ENCODE measurements at places on chromosomes 11 and 22. TPM values are rescaled to one million over a fixed set of nuclear protein-coding genes. Genes with fewer than 3 reads are reported as not detected.

- DNase-seq, result peak; percentile 66
Measured at GRCh38 chr22:45911601-45912271, 65.2 kb downstream of the WNT7B start.

Gene GLYATL2
- 0.35 TPM for total RNA-seq

- no peak for DNase-seq
Measured at GRCh38 chr22:23002612-23003180, 67.6 kb upstream of the GNAZ start.

DNA sequence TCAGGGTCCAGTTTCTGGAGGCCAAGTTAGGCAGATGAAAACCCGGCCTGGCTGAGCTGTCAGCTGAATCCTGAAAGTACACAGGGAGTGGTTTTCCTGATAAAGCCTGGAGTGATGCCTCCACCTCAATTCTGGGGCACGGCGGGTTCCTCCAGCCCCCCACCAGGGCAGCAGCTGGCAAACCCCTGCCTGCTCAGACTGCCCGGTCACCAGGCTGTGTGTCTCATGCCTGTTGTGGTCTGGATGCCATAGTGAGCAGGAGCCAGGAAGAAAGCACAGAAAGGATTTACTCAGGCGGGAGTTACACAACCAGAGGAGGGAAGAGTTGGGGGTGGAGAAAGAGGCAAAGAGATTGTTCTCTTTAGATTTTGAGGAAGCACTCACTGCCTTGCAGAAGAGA is 119.9 kb upstream of the RASSF10 start:
- DNase-seq, result peak; percentile 43

DNA sequence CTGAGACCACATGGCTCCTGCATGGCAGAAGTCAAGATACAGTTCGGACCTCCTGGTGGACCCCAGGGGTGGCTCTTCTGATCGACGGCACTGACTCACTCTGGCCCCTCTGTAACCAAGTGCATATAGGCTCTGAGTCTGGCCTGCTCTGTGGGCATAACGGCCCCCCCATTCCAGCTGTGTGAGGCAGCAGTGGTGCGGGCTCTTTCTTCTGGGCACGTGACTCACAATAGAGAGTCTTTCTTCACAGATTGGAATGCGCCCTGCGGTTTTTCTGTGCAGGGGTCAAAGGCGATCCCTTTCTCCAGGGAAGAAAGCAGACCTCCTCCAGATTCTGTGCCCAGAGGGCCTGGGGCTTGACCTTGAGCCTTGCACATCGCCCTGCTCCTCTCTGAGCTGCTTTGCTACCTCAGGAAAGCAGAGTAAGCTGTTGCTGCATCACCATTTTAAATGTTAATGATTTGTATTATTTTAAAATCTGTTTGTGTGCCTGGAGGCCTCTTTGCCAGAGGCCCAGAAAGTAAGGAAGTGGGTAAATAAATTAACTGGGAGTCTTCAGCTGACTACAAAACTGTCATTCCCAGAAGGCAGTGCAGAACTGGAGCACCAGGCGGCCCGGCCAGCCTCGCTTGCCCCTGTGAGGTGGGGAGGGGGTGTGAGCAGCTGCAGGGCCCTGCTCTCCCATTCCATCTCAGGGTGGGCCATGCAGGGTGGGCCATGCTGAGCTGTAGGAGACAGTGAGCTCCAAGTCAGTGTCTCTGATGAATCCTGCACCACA is 199.0 kb downstream of the GRIK4 start:
- peak; percentile 14 for DNase-seq

Gene OR8D4
- total RNA-seq, result not detected

GRCh38 chr22:35126993-35127392 is 61.0 kb downstream of the ISX start:
- DNase-seq, result no peak

GRCh38 chr22:37971475-37972434 is 12.6 kb downstream of the SOX10 start:
- DNase-seq, result no peak

- DNase-seq, result peak; percentile 54
Measured at GRCh38 chr11:1175461-1176223, 17.9 kb downstream of the MUC5AC start.

DNA sequence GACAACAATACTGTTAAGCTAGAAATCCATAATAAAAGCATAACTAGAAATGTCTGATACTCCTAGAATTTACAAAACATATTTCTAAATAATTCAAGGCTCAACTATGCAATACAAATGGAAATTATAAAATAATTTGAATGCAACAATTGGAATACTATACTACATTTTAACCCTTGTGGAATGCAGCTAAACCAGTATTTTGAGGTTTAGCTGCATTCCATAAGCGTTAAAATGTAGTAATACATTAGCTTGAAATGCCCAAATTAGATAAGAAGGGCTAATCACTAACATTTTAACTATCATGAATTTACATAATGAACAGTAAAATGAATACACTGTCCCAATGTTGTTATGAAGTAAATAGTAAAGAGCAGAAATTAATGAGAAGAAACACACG is 617.2 kb upstream of the CHORDC1 start:
- DNase-seq, result no peak

- no peak for DNase-seq
Measured at GRCh38 chr11:113847580-113847979, 27.8 kb downstream of the USP28 start.

GRCh38 chr22:38715176-38715764 is 9.5 kb downstream of the GTPBP1 start:
- DNase-seq, result no peak

DNA sequence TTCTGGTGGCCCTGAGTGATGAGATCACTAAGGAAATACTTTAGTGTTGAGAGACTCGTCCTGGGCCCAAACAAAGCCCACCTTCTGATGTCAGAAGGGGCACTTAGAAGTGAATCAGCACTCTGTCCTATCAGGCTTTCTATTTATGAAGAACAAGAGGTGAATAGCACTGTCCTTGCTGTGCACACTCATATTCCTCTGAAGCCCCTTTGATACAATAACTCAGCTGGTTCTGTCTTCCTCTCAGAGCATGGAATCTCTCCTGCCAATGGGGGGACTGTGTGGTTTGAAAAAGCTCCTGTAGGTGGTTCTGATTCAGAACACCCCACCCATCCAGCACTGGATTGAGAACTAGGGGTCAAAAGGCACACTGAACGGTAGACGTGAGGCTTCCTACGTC is 348.1 kb downstream of the ETS1 start:
- no peak for DNase-seq

- no peak for DNase-seq
Measured at GRCh38 chr11:7057641-7058040, 31.2 kb upstream of the RBMXL2 start.

Gene MFRP
- not detected for total RNA-seq

GRCh38 chr22:23603266-23603665 is 23.2 kb upstream of the IGLL1 start:
- DNase-seq, result no peak

DNA sequence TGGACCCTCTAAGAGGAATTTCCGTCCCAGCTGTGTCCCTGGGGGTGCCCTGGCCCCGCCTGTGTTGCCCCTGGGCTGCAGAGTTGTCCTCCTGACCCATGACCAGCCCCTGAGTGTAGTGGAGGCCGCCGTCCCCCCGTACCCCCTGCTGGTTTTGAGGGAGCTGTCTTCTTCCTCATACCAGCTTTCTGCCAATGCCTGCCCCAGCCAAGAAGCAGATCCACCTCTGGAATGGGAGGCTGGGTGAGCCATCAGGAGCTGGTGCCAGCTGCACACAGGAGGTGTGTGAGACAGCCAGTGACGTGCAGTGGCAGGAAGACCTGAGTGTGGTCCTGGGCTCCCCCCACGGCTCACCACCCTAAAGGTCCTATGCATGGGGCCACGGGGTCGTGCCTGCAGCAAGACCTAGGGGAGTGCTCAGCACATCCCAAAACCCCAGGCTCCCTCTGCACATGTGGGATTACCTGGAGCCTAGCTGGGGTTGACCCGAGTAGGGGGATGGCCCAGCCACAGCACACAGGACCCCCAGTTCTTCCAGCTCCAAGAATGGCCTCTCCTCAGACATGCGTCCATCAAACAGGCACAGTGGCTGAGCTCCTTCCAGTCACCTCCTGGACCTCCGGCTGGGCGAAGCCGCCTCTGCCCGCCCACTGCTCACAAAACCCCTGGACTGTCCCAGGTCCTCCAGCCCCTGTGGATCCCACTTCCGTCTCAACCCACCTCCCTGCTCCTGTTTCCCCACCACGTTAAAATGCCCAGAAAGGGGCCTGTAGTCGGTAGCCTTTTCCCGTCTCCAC is 647.6 kb downstream of the BRD1 start:
- no peak for DNase-seq

DNA sequence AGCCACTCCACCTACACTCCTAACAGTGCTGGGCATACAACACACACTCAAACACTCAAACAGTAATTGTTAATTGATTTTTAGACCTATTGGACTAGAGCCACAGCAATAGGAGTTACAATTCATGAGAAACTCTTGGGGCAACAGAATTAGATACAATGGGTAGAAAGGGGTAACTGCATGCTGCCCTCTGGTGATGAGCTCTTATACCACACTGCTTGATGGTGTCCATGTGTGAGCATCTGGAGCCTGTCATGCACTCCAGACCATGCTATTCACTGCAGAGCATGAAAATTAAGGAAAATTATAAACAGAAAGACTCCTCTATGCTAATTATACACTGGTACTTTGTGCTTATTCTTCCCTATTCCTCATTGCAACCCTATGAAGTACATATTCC is 975.5 kb upstream of the CCDC90B start:
- no peak for DNase-seq

GRCh38 chr11:17388609-17389210 is at the start of gene KCNJ11:
Gene KCNJ11, minus strand, starts transcription at chr11:17388659. Its CDS starts 568 bp downstream, at chr11:17388091.
- no peak for DNase-seq

DNA sequence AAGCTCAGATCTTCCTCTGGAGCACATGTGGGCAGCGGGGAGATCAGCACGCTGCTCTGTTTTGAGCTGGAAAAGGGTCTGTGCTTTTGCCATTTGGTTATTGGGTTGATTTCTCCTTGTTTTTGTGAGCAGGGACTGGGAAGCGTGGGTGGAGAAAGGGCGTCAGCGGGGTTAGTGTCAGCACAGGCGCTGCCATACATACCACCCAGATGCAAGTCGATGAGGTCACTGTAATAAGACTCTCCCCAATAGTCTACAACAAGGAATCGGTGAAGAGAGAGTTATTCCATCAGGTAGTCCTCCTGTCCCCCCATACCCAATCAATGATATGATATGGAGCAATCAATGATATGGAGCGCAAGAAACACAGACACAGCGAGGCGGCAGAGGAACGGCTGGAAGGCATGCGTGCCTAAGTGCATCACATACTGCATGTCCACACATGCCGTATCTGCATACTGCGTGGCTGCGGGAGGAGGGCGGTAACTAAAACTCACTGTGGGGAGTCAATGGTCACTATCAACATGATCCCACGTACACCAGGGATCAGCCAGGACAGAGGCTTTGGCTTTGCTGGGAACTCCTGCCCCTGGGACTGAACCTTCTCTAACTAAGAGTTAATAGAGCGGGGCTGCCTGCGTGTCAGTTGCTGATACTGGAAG is 29.5 kb upstream of the BID start:
- DNase-seq, result no peak

DNA sequence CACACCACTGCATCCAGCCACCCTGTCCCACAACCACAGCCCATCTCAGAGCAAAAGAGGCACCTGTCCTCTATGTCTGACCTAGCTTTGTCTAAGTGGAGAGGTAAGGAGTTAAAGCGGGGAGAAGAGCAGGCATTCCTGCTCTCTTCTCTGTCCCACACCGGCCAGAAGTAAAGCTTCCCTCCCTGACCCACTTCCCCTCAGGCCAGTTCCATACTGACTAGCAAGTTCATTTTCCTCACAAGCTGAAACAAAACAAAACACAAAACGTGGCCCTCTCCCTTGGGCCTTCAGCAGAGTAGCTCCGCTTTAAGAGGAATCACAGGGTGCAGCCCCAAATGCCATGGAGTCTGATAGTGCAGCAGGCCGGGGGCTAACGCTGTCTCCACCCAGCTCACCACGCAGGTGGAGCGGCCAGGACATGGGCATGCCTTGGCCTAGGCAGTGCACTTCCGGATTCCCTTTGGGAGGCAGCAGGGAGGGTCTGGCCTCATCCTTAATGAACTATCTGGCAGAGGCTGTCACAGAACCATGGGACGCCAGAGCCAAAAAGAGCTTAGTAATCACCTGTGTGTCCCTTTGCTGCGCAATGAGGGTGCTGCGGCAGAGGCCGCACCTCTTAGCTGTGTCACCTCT is 34.0 kb downstream of the FLI1 start:
- no peak for DNase-seq

DNA sequence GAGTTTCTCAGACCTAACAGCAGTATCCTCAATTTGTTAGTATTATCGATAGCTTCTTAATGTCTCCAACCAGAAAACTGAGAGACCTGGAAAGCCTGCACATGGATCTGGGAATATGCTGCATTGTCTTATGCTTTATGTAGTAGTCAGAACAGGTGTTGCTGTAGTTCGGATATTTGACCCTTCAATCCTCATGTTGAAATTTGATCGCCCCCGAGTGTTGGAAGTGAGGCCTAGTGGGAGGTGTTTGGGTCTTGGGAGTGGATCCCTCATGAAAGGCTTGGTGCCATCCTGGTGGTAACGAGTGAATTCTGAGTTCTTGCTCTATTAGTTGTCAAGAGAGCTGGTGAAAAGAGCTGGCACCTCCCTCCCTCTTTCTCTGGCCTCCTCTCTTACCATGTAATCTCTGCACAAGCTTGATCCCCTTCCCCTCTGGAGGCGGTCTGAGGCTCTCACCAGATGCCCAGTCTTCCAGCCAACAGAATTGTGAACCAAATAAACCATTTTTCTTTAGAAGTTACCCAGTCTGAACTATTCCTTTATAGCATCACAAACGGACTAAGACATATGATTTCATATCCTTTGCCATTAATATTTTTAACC is 227.1 kb downstream of the DDX10 start:
- no peak for DNase-seq

GRCh38 chr22:45376703-45377102 is 36.7 kb downstream of the SMC1B start:
- peak; percentile 47 for DNase-seq

Gene KRTAP5-2
- total RNA-seq, result not detected

GRCh38 chr22:47233316-47234243 is 471.1 kb downstream of the TBC1D22A start:
- DNase-seq, result no peak

Gene EIF3L
- 369 TPM for total RNA-seq

- no peak for DNase-seq
Measured at GRCh38 chr11:15849257-15849656, 507.1 kb downstream of the SOX6 start.

- no peak for DNase-seq
Measured at GRCh38 chr22:41078931-41079330, 13.5 kb upstream of the EP300 start.

DNA sequence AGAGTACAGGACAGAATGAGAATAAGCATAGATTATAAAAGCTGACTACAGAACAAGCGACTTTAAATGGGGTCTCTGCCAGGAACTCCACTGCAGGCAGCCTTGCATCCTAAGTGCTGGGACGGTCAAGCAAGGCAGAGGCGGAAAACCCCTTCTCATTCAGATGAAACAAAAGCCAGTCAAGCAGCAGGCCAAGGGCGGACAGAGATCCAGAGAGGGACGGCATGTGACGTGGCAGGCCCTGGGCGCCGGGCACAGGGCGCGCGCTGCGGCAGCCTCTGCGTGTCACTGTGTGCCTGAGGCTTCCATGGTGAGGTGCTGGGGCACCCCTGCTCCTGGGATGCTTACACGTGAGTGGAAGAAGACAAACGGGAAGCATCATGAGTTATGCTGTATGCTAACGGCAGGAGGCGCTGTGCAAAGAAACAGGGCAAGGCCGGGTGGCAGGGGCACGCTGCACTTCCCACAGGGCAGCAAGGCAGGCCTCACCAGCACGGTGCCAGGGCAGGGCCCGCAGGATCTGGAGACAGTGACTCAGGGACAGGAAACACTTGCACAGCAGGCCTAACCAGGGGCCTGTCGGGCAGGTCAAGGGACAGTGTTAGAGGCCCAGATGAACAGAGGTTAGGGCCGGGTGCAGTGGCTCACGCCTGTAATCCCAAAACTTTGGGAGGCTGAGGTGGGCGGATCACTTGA is 6.2 kb downstream of the TOLLIP start:
- DNase-seq, result no peak

Gene APOL6
- total RNA-seq, result 55.8 TPM

Gene GP1BB
- total RNA-seq, result 4.6 TPM

Measured in heart left ventricle (tissue), 16 donors.